ENCODE measurements at places on chromosomes 2 and 18. TPM values are rescaled to one million over a fixed set of nuclear protein-coding genes. Genes with fewer than 3 reads are reported as not detected.

Gene TRPM8
- total RNA-seq: not detected

Gene PLEK
- 6.1 TPM for total RNA-seq

Gene SMYD1
- total RNA-seq: 308 TPM

Gene SGPP2
- 2.3 TPM for total RNA-seq

Gene TRABD2A
- not detected for total RNA-seq

Gene PDE6D
- 14.8 TPM for total RNA-seq

DNA sequence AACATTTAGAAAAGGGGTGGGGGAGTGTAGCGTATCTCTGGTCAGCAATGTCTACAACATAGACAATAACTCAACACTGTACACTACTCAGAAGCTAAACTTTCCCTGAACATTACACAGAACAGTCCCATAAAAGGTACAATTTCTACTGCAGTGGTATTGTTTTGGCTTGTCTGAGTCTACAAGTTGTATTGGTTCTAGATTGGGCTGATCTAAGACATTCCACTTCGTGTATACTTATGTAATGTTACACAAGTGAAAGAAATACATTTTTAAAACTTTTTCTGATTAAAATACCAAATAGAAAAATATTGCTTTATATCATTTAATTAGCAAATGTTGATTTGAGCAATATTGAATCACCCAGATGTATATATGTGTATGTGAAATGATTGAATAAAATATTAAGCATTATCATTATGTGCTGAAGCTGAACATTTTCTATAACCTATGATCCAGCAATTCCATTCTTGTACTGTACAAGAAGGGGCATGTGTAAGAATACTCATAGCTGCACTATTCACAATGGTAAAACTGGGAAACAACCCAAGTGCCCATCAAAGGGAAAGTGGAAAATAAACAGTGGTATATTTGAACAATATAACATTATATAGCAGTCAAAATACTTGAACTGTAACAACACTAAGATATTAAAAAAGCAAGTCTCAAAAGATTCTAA lies 52.4 kb downstream of the VSNL1 start:
- no peak for DNase-seq

DNA sequence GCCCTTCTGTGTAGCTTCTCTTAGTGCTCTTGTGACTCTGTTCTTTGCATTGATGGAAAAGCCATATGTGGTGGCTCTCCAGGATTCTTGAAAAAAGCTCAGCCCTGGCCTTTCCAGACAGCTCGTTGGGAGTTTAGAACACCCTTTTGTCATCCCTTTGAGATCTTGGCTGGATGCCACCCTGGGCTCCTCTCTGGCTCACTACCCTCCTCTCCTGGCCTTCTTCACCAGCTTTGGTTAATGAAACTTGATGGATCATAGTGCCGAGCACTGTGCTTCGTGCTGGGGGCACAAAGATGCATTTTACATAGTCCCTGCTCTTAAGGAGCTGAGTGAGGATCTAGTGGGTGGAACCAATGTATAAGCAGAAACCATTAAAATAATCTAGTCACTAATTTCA lies 15.6 kb upstream of the FHOD3 start:
- no peak for DNase-seq

GRCh38 chr2:152617456-152618192 lies 99.6 kb downstream of the PRPF40A start:
- DNase-seq: no peak

- peak; percentile 9 for DNase-seq
These were observed 126.9 kb downstream of the PRKRA start for GRCh38 chr2:178324077-178324476.

- peak; percentile 74 for DNase-seq
These were observed 270.3 kb downstream of the NEDD4L start for GRCh38 chr18:58314284-58314683.

- DNase-seq: no peak
These were observed 266.7 kb downstream of the SH3BP4 start for GRCh38 chr2:235218486-235218907.

GRCh38 chr2:177254433-177255226 lies 9.9 kb downstream of the NFE2L2 start:
- DNase-seq: peak; percentile 46

GRCh38 chr2:100707016-100707947 lies 112.7 kb upstream of the NPAS2 start:
- no peak for DNase-seq

- no peak for DNase-seq
These were observed 2.9 kb downstream of the RNF149 start for GRCh38 chr2:101305492-101306078.

DNA sequence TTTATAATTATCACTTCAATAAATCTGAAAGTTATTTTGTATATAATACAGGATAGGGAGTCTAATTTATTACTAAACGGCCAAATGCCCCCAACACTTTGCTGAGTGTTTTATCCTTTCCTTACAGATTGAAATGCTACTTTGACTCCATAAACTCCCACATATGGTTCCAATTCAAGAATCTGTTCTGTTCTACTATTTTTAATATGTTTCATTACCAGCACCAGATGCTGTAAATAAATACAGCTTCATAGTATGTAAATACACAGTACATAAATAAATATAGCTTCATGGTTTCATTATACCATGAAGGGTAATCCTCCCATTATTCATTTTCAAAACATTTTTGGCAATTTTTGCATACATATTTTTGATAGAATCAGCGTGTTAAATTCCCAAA lies 34.0 kb upstream of the MREG start:
- DNase-seq: no peak

GRCh38 chr2:152336854-152337510 lies 2.0 kb downstream of the FMNL2 start:
- peak; percentile 49 for DNase-seq

DNA sequence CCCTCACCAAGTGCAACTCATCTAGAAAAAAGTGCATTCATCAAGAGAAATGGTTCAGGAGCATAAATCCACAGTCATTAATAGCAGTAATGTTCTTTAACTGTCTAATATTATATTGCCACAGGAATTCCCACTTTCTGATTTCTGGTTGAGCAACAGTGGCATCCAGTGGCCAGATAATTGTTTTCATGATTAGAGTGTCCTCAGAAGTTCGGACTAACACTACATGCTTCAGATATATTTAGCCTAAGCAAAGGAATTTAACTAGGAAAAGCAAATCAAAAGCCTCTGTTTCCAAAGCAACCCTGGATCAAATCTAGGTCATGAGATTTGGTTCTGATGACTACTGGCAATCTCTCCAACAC lies 9.8 kb upstream of the ERBB4 start:
- DNase-seq: peak; percentile 61

DNA sequence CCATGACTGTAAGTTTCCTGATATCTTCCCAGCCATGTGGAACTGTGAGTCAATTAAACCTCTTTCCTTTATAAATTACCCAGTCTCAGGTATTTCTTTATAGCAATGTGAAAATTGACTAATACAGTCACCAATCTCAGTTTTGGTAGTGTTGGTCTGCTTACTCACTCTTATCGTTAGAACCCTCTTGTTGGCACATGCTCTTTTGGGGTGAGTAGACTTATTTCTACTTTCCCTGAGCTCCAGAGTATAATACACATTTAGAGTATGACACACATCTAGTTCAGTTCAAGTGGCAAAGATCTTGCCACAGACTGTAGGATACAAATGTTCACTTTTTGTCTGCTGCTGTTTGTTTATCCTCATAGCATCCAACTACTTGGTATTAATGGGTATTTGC lies 347.5 kb upstream of the CELF4 start:
- DNase-seq: no peak

GRCh38 chr2:45963816-45964215 lies 312.3 kb downstream of the PRKCE start:
- no peak for DNase-seq

- DNase-seq: no peak
These were observed 2.8 kb upstream of the CENPA start for GRCh38 chr2:26782876-26783704.

DNA sequence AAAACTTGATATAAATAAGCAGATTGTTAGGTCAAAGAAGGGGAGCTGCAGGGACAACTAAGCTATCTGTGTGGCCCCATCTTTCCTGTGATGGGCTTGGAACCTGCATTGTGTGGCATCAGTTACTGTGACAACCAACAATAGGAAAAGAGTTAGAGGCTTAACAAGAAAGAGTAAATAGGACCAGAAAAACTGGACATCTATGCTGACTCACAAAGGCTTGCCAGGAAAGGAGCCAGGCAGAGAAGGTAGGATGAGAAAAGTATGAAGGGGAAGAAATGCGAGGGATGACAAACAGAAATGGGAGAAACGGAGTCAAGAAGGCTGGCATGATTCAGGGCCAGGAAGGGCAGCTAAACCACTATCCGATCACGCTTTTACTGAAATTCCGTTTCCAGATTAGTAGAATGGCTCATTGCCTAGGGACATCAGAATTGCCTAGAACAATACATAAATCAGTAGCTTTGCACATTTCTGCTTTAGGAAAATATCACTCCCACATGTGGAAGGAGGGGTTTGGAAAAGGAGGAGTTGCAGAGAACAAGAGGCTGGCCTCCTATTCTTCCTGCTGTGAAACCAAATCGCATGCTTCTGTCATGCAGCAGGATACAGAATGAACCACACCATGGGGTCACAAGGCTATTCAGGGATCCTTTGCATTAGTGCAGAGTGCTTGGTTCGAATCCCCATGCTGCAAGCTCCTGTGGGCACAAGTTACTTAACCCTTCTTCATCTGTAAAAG lies 7.3 kb downstream of the PLA2R1 start:
- no peak for DNase-seq
